PC-3 (cell line): ENCODE measurements at places on chromosomes 5 and 9. TPM values are rescaled to one million over a fixed set of nuclear protein-coding genes. Genes with fewer than 3 reads are reported as not detected.

The FBXL17 gene
- total RNA-seq = 8.8 and 10.6 TPM in 2 replicates

The HEXB gene
- total RNA-seq = 91.5 and 131 TPM in 2 replicates

The BOD1 gene
- 153 and 160 TPM in 2 replicates for total RNA-seq

The CARTPT gene
- total RNA-seq = not detected in 2 replicates

The CBY3 gene
- 1.4 TPM in 1 of 2 replicates, not detected in the other for total RNA-seq

The GRIA1 gene
- not detected in 2 replicates for total RNA-seq

The SLC6A3 gene
- total RNA-seq = not detected in 2 replicates

The NR5A1 gene
- not detected in 2 replicates for total RNA-seq

The CTXN3 gene
- total RNA-seq = not detected in 2 replicates

The RNF224 gene
- 1.2 and 1.7 TPM in 2 replicates for total RNA-seq

The EDIL3 gene
- total RNA-seq = 11.7 and 13.8 TPM in 2 replicates

The TYRP1 gene
- total RNA-seq = 0.22 TPM in 1 of 2 replicates, not detected in the other

The PCDHGB2 gene
- total RNA-seq = 1.4 and 2.2 TPM in 2 replicates

The NEUROG1 gene
- not detected in 2 replicates for total RNA-seq

The TICAM2 gene
- 3.9 and 5.0 TPM in 2 replicates for total RNA-seq

The GAPT gene
- total RNA-seq = not detected in 2 replicates
